Activated T-helper 2 cell treated with anti-CD3 and anti-CD28 coated beads, Interferon-gamma antibody, Interleukin-2, Interleukin-4, amounts not matched to agents 10 μg/mL and 5 μg/mL and 100 μg/mL, durations not matched to agents 14 hours and 24 hours and 36 hours (primary cell): ENCODE measurements at places on chromosomes 13 and 19.

GRCh38 chr13:28355046-28355821 is 139.7 kb downstream of the FLT1 start:
- no peak for DNase-seq

DNA sequence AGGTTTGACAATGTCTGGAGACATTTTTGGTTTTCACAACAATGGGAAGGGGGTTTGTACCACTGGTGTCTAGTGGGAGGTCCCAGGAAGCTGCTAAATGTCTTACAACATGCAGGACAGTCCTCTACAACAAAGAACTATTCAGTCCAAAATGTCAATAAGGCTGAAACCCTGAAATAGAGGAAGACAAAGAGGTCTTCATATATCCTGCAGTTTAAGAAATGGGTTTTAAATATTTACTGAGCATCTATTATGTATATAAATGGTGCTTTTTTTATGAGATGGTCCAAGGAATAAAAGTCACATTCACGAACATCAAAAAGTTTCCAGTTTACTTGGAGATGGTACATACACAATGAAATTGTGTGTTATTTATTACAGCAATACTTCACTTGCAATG is 107.3 kb downstream of the AKAP11 start:
- DNase-seq, result no peak

GRCh38 chr19:489418-490196 is 6.7 kb upstream of the MADCAM1 start:
- DNase-seq, result no peak

DNA sequence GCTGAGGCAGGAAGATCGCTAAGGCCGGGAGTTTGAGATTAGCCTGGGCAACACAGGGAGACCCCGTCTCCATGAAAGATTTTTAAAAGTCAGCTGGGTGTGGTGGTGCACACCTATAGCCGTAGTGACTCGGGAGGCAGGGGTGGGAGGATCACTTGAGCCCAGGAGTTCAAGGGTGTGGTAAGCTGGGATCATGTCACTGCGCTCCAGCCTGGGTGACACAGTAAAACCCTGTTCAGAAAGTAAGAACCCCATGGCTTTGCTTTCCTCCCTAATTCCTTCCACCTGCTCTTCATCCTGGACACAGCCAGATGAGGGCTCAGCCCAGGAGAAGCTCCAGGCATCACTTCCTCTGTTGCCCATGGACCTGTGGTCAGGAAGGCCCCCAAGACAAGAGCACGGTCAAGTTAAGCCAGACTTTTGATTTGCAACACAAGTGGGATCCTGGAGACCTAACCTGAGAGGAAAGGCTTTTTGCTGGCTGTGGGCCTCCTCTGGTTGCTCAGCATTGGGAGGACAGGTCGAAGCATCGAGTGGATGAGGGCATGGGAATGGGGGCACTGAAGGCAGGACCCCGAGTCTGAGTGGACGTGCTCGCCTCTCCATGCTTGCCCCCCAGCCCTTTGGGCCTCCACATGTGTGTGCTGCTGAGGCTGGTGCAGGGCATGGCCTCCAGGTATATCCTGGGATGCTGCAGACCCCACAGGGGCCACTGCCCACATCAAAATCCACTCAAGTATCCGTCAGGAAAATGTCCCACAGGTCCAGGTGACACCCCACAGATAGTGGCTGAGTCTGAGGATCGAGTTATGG is 25.4 kb downstream of the TUBA3C start:
- DNase-seq, result no peak

GRCh38 chr13:94087100-94087499 is 392.4 kb downstream of the DCT start:
- no peak for DNase-seq

- no peak for DNase-seq
These were observed 258.7 kb upstream of the GPC6 start for GRCh38 chr13:92967923-92968322.

GRCh38 chr19:42198676-42199439 is 18.6 kb downstream of the DEDD2 start:
- peak; percentile 82 for DNase-seq

- no peak for DNase-seq
These were observed 551.0 kb upstream of the NBEA start for GRCh38 chr13:34391076-34391475.

- DNase-seq, result no peak
These were observed 3.1 kb upstream of the TMEM86B start for GRCh38 chr19:55231391-55232285.

DNA sequence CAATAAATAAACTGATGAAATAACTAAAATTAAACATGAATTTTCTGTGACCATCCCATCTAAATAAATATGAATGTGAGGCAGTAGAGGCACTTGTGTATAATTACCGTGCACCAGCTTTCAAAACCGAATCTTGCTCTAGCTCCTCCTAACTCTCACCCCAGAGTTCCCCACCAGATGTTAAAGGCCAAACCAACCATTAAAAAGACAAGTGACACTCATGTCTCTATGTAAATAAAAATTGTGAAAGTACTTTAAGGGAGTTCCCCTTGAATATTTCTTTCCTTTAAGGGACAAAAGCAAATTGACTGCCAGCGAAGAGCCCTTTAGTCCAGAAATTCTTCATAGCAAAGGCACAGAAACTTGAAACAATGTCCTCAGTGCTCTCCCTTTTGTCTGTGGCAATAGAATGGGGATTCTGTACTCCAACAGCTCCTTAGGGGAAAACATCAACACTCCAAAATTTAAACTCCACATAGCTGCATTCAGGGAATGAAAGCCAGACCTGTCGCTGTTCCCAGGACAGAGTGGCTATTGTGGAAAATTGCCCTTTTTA is 101.7 kb upstream of the SOX21 start:
- no peak for DNase-seq
